ENCODE measurements at places on chromosomes 2 and 18.
A peak's percentile ranks its signal among the peaks of the same experiment; 100 is the strongest.

DNA sequence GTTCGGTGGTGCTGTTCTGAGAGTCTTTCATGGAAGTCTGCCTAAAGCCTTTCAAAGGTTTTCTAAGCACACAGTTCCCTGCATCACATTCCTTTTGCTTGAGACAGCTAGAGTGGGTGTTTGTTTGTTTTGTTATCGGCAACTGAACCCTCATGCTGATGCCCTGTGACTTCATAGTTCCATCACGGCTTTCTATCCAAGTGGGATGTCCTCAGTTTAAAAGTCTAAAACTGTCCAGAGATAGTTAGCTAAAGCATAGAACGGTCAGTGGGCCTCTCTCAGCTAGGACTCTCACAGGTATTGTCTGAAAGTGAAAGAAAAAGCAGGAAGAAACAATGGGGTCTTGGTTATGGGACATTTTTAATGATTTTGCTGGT is 337.3 kb downstream of the OSR1 start:
- no peak for DNase-seq

DNA sequence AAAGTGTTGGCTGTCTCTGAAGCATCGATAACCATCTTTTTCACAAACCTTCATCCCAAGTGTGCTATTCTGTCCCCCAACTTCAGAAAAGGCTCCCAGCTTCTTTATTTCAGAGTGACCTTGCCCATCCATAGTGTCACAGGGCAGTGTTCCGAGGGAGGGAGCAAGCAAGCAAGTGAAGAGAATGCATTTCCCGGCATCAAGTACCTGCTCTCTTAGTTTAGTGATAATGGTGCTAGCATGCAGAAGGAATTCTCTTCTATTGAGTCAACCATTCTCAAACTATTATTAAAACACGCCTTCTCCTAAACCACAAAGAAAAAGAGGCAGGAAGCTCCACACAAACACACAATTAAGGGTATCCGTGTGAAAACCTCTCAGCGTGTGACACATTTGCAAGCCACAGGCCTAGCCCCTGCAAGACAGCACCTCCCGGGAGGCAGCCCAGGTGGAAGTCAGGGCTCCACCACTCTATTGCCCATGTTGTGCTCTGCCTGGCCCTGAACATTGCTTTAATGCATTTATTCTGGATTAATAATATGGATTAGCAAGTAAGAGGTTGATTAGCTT is 504.9 kb downstream of the GALR1 start:
- DNase-seq: no peak

DNA sequence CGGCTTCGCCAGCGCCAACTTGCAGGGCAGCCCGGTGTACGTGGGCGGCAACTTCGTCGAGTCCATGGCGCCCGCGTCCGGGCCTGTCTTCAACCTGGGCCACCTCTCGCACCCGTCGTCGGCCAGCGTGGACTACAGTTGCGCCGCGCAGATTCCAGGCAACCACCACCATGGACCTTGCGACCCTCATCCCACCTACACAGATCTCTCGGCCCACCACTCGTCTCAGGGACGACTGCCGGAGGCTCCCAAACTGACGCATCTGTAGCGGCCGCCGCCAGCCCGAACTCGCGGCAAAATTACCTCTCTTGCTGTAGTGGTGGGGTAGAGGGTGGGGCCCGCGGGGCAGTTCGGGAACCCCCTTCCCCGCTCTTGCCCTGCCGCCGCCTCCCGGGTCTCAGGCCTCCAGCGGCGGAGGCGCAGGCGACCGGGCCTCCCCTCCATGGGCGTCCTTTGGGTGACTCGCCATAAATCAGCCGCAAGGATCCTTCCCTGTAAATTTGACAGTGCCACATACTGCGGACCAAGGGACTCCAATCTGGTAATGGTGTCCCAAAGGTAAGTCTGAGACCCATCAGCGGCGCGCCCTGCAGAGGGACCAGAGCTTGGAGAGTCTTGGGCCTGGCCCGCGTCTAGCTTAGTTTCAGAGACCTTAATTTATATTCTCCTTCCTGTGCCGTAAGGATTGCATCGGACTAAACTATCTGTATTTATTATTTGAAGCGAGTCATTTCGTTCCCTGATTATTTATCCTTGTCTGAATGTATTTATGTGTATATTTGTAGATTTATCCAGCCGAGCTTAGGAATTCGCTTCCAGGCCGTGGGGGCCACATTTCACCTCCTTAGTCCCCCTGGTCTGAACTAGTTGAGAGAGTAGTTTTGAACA is 15.1 kb downstream of the HOXD3 start:
- DNase-seq: peak; percentile 45

DNA sequence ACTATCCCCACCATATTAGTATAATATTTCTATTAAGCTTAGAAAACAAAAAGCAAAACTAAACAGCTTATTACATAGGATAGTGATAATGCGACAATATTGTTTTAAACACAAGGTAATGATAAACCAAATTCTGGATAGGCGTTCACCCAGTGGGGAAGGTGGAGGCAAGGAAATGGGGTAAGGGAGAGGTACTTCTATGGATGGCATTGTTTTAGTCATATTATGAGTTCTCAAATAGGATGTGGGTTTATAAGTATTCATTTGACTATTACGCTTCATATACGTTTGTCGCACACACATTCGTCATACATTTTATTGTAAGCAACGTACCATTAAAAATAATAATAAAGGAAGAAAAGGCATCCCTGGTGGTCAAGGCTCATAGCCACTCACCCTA is 88.8 kb upstream of the DNMT3A start:
- no peak for DNase-seq

DNA sequence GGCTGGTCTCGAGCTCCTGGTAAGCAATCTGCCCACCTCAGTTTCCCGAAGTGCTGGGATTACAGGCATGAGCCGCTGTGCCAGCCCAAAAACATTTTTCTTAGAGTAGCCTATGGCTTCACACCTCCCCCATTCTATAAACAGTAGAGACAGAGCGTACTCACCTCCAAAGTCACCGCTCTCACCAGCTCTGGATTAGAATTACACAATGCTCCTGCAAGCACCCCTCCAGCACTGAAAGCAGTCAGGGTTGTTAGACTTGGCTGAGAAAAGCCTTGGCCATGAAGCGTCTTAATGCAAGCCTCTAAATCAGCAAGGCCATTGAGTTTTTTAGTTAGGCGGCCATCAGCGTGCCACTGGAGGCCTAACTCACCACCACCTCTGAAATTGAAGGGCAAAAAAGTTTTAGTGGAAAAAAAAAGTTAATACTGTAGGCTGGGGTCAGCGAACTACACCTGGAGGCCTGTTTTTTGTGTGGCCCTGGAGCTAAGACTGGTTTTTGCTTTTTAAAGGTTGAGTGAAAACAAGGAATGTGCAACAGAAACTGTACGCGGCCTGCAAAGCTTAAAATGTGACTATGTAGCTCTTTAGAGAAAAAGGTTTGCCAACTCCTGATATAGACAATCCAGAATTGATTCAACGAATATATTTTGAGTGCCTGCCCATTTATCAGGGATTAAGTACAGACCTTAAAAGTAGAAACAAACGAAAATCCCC is 34.6 kb downstream of the PREPL start:
- no peak for DNase-seq

- no peak for DNase-seq
Observed at GRCh38 chr2:61173116-61173515, 11.1 kb downstream of the C2orf74 start.

DNA sequence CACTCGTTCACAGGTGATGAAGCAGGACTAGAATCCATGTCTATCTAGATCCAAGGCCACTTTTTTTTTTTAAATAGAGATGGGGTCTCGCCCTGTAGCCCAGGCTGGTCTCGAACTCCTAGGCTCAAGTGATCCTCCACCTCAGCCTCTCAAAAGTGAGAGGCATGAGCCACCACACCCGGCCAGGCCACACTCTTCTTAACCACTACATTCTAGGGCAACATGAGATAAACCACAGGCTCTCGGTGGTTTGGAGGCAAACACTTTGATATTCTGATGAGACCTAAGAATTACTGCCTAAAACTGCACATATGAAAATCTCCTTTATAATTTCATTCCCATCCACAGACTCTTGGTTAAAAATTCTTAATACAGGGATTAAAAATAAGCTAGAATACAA is 51.8 kb downstream of the USP34 start:
- DNase-seq: peak; percentile 39

GRCh38 chr2:154280543-154280942 is 408.8 kb downstream of the GALNT13 start:
- DNase-seq: no peak

GRCh38 chr2:175234153-175234552 is 52.6 kb upstream of the ATP5MC3 start:
- no peak for DNase-seq

DNA sequence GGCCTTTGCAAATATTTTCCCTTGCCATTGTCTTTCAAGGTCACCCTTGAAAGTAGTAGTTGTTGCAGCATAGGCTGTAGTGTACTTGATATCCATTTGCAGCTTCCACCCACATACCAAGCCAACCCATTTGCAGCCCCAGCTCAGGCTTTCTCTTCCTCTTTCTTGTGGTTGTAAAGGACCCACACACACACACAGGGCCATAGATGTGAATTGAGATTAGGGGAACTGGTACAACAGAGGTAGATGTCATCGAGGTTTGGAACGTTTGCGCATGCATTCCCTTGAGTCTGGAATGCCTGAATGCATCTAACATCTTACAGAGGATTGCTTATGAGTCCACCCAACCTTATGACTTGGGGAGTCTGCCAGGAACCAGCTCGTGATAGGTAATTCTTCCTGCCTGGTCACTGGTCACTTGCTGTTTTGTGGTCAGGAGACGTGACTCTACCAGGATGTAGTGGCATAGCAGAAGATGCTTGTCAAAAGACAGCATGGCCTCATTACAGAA is 91.9 kb downstream of the MRPS9 start:
- DNase-seq: no peak

DNA sequence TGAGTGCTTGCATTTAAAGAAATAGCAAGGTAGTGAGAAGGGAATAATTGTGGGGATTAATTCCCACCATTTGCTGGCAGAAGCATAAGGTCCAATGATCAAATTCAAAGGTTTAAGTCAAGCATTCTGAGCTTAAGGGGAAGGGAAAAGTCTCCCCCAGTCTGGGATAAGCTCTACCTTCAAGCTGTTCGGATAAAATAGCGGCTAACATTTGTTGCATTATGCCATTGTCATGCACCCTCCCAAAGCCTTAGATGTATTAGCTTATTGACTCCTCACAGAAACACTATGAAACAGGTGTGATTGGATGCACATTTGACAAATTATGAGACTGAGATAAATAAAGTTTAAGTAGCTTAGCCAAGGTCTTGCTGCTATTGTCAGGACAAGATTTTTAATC is 52.2 kb upstream of the TGIF1 start:
- DNase-seq: no peak

GRCh38 chr18:27673861-27674260 is 488.8 kb upstream of the CHST9 start:
- DNase-seq: no peak

- no peak for DNase-seq
Observed at GRCh38 chr2:99905636-99906035, 236.8 kb downstream of the AFF3 start.

- DNase-seq: no peak
Observed at GRCh38 chr2:32671885-32672533, 44.2 kb downstream of the TTC27 start.

DNA sequence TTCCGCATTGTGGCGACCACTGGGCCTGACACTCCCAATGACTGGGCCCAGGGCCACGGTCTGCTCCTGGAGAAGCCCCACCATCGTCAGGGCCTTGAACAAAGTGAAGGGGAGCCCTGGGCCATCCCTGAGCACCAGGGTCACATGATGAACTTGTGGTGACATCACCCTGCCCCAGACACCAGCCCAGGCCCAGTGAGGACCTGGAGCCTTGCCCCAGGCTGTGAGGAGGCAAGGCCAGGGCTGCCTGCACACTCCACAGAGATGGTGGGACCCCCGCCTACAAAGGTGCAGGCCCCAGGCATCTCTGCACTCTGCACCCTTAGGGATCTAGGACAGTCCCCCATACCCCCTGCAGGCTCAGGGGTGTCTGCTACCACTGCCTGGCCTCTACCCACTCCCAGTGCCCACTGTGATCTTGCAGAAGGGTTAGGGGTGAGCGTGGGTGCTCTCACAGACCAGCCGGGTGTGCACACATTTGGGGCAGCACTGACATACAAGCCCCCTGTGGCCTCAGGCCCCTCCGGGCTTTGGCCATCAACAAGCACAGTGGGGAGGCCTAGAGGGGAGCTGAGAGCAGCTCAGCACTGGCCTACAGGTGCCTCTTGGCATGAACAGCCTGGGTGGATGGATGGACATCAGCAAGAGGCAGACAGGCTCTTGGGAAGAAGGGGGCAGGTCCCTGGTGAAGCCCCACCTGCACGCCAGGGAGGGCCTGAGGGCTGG is 624.0 kb upstream of the LRRTM4 start:
- no peak for DNase-seq

DNA sequence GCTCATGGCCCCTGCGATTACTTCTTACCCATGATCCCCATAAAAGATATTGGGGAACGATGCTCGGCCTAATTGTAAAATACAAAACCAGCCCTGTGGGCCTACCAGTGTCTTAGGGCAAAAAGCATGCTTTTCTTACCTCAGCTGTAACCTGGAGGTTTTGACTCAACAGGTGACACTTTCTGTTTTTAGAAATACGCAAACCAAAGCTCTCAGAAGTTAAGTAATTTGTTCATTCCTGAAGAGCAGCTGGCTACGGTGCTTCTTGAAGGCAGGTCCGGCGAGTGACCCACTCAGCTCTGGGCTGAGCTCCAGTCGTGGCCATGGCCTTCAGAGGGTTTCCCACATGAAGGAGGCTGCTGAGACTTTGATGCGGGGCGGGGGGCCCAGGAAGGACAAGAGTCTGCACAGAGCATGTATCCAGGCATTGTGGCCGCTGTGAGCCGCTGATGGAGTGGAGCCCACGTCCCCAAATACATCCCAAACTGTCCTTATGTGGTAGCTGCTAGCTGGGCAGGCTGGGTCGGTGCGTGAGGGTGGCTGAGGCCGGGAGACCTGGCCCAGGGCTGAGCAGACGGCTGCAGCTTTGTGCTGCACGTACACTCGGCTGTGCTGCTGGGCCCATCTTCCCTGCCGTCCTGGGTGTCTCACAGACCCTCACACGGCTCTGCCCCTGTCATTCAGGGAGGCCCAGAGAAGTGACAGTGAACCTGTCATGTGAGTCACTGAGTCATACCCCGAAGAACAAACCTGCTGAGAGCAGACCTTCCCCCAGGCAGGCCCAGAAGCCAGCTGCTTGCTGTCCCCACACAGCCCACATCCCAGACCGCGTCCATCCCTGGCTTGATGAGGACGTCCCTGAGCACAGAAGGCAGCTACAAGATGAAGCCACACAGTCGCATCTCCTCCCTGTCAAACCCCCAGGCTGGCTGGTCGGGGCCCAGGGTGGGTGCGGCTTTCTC is 34.1 kb downstream of the ITGB1BP1 start:
- DNase-seq: no peak

DNA sequence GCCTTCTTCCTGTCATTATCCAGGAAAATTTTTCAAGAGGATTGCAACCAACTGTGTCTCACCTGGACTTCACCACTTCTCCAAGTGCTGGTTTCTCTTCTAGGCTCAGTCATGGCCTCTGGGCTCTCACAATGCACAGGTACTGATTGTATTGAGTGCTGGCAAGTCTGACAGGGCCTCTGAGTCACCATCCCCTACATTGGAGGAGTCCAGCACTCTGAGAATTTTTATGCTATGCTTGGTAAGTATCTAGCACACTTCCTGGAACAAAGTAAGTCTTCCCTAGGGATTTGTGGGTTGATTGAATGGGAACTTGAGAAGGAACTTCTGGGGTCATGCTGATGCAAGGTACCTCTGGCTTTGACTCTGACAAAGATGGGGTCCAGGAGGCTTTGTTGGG is 147.2 kb upstream of the CELF4 start:
- DNase-seq: no peak
